NCI-H1105 treated with DMSO at 0.1 percent for 48 hours (cell line): ENCODE measurements at places on chromosomes 11 and 22.

DNA sequence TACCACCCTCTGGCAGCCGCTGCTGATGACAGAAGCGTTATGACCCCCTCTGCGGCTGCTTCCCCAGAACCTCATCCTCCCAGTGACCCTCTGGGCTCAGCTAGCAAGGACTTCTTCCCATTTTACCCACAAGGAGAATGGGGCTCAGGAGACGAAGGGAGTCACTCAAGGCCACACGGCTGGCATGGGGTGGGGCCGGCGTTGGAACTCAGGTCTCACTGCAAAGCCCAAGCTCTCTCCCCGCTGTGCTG, 16.8 kb upstream of the SUN2 start:
- DNase-seq, result no peak

DNA sequence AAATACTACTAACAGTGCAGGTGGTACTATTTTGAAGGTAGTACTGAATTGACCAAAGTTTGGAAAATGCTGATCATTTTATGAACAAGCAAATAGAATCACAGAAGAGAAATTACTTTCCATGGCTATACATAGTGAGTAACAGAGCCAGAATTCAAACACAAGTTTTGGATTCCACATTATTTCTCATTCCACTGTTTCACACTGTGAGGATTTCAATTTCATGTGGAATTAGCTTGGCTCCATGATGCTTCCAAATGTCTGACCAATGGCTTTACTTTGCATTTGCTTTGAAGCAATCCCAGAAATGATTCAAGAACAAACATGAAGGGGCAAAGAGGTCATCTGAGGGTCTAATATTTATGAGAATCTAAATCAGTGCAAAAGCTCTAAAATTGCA, 98.1 kb downstream of the BBOX1 start:
- DNase-seq, result no peak

- no peak for DNase-seq
These were observed 363.5 kb downstream of the BUD13 start for GRCh38 chr11:116409238-116409637.

DNA sequence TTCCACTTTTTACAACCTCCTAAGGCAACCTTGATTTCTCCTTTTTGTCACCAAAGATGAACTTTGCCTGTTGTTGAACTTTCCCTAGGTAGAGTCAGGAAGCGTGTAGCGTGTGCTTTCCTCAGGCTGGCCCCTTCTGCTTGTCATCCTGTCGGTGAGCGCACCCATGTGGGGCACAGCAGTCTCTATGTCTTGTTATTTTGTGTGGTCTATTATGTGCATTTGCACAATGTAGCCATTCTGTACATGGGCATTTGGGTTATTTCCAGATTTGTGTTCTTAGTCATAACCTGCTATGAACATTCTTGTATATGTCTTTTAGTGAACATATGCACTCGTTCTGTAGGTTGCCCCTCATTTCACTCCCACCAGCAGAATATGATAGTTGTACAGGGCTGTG, 34.9 kb downstream of the CABIN1 start:
- no peak for DNase-seq

DNA sequence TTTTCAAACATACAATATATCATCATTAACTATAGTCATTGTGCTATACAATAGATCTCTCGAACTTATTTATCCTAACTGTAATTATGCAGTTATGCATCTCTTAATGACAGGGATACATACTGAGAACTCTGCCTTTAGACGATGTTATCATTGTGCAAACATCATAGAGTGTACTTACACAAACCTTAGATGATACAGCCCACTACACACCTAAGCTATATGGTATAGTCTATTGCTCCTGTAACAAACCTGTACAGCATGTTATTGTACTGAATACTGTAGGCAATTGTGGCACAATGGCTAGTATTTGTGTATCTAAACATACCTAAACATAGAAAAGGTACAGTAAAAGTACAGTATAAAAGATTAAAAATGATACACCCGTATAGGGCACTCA, 27.4 kb upstream of the NRGN start:
- DNase-seq, result no peak

DNA sequence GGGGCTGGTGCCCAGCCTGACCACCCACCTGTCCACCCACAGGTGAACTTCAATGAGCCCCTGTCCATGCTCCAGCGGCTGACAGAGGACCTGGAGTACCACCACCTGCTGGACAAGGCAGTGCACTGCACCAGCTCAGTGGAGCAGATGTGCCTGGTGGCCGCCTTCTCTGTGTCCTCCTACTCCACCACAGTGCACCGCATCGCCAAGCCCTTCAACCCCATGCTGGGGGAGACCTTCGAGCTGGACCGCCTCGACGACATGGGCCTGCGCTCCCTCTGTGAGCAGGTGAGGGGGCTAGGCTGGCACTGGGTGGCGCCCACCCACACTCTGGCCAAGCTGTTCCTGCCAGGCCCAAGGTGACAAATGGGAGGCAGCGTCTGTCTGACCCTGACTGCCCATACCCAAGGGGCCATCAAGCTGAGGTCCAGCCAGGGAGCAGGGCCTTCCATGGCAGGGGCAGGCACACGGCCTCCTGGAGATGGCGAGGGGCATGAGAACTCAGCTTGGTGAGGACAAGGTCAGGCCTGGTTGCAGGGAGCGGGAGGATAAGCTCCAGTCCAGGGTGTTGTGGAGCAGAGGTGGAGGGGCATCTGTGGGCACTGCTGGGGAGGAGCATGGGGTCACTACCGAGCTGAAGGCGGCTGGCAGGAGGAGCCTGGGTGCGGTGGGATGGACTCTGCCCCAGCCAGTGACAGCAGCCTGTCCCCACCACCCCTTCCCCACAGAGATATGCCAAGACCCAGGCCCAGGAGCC, 77.7 kb downstream of the MORC2 start:
- no peak for DNase-seq
